A549 treated with CORT108297 at 1 μM for 4 hours (cell line): ENCODE measurements at places on chromosomes 7 and 10. TPM values are rescaled to one million over a fixed set of nuclear protein-coding genes. Genes with fewer than 3 reads are reported as not detected.

Gene TUBAL3
- total RNA-seq = 0.23 to 0.57 TPM (median 0.39 TPM) in 5 replicates

Gene TACC2
- total RNA-seq = 81.1 to 93.4 TPM (median 86.7 TPM) in 5 replicates

Gene FANK1
- 2.5 to 4.0 TPM (median 2.8 TPM) in 5 replicates for total RNA-seq

Gene ACBD7
- 0.72 to 1.1 TPM (median 0.80 TPM) in 5 replicates for total RNA-seq

Gene HACD1
- 37.5 to 64.4 TPM (median 60.7 TPM) in 5 replicates for total RNA-seq

Gene CPA5
- total RNA-seq = not detected in 5 replicates

Gene ABCF2
- 61.4 to 67.5 TPM (median 66.9 TPM) in 5 replicates for total RNA-seq

Gene SLC13A4
- total RNA-seq = not detected in 5 replicates

Gene TAS2R3
- total RNA-seq = not detected in 5 replicates

Gene ZNF716
- total RNA-seq = not detected in 5 replicates

Gene NUTM2D
- 0.92 to 1.7 TPM (median 1.2 TPM) in 5 replicates for total RNA-seq

Gene SLC26A4
- total RNA-seq = 0.02 to 0.13 TPM (median 0.05 TPM) in 5 replicates

Gene SEMA3D
- total RNA-seq = 0.05 to 0.06 TPM (median 0.06 TPM) in 3 of 5 replicates, not detected in the others

Gene IFIT1
- total RNA-seq = 4.1 to 6.9 TPM (median 5.1 TPM) in 5 replicates

Gene FOXI2
- total RNA-seq = not detected in 5 replicates

Gene NOBOX
- total RNA-seq = not detected in 5 replicates

Gene HGF
- total RNA-seq = 0.01 to 0.10 TPM in 2 of 5 replicates, not detected in the others

Gene HIBADH
- total RNA-seq = 39.9 to 45.3 TPM (median 42.2 TPM) in 5 replicates

Gene COL13A1
- total RNA-seq = 0.14 to 0.63 TPM (median 0.24 TPM) in 5 replicates

Gene ADO
- total RNA-seq = 17.7 to 23.0 TPM (median 20.1 TPM) in 5 replicates

Gene ATG9B
- total RNA-seq = 0.16 to 0.73 TPM (median 0.55 TPM) in 5 replicates

Gene MIOS
- total RNA-seq = 16.8 to 21.1 TPM (median 19.5 TPM) in 5 replicates

Gene PRKRIP1
- 20.6 to 23.7 TPM (median 23.6 TPM) in 5 replicates for total RNA-seq

Gene CUZD1
- 1.2 to 1.7 TPM (median 1.5 TPM) in 5 replicates for total RNA-seq

Gene CAV2
- 143 to 195 TPM (median 182 TPM) in 5 replicates for total RNA-seq

Gene GBX1
- 0.10 to 0.18 TPM in 2 of 5 replicates, not detected in the others for total RNA-seq

Gene FFAR4
- 0.14 to 0.25 TPM (median 0.22 TPM) in 5 replicates for total RNA-seq

Gene MAGI2
- 0.27 to 0.46 TPM (median 0.39 TPM) in 5 replicates for total RNA-seq

Gene SLC26A5
- total RNA-seq = not detected in 5 replicates

Gene PARG
- 15.2 to 22.1 TPM (median 18.6 TPM) in 5 replicates for total RNA-seq

Gene NRP1
- total RNA-seq = 65.7 to 105 TPM (median 89.0 TPM) in 5 replicates

Gene AMZ1
- total RNA-seq = 0.02 to 0.06 TPM in 2 of 5 replicates, not detected in the others

Gene CEP55
- total RNA-seq = 55.6 to 80.3 TPM (median 65.6 TPM) in 5 replicates

Gene EPC1
- total RNA-seq = 15.5 to 18.7 TPM (median 17.9 TPM) in 5 replicates

Gene ITGB8
- 0.65 to 1.3 TPM (median 0.97 TPM) in 5 replicates for total RNA-seq

Gene NUTM2E
- 0.27 to 0.53 TPM (median 0.36 TPM) in 5 replicates for total RNA-seq

Gene MMD2
- total RNA-seq = not detected in 5 replicates

Gene SLC16A9
- total RNA-seq = 0.06 to 0.09 TPM (median 0.07 TPM) in 5 replicates

Gene TES
- total RNA-seq = 46.0 to 63.2 TPM (median 52.5 TPM) in 5 replicates

Gene WIPF3
- total RNA-seq = 0.45 to 0.55 TPM (median 0.52 TPM) in 5 replicates
